CD4-positive, alpha-beta T cell treated with Interleukin-10 for 1 hour (primary cell): ENCODE measurements at places on chromosomes 6 and 20.

DNA sequence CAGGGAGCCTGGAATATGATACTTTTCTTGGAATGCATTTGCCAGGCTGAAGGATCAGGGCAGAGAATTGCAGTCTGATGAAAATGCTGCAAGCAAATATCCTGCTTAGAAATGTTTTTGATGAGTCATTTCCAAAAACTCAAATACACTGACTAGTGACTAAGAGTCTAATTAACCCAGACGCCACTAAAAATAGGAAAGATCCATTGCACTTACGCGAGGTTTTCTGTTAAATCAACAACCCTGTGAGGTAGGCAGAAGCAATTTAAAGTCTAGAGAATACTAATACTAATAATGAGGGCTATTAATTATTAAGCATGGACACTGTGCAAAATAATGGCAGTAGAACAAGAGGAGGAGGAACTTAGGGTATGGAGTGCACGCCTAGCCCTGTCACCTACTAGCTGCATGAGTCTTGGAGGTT, 130.1 kb upstream of the DOK5 start:
- no peak for DNase-seq

- DNase-seq = no peak
Measured at GRCh38 chr20:22762576-22763256, 178.3 kb upstream of the FOXA2 start.

DNA sequence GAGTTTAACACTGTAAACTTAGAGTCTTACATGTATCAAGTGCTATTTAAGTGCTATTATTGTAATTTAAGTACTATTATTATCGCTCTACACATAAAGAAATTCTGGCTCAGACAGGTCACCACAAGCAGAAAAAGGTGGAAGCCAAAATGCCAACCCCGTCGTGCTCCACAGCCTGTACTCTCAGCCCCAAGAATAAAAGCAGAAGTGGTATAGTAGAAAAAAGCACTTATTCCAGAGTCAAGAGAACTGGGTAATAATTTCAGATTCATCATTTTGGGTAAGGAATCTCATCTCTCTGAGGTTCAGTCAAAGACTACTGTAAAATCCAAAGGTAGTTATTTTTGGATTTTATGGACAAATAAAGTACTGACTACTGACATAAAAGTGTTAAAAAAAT, 943 bp downstream of the ZUP1 start:
- DNase-seq = no peak

GRCh38 chr6:1810880-1811279, 201.2 kb downstream of the FOXC1 start:
- DNase-seq = no peak

GRCh38 chr6:137919837-137920730, 53.0 kb downstream of the TNFAIP3 start:
- no peak for DNase-seq

- no peak for DNase-seq
Measured at GRCh38 chr6:159746759-159747158, 15.1 kb upstream of the ACAT2 start.

- no peak for DNase-seq
Measured at GRCh38 chr6:101477436-101477835, 83.9 kb downstream of the GRIK2 start.

GRCh38 chr6:97440590-97441176, 157.7 kb upstream of the MMS22L start:
- no peak for DNase-seq

- no peak for DNase-seq
Measured at GRCh38 chr6:10170816-10171215, 244.1 kb downstream of the TFAP2A start.

GRCh38 chr6:129853996-129854711, 7.0 kb downstream of the TMEM244 start:
- no peak for DNase-seq

- no peak for DNase-seq
Measured at GRCh38 chr6:26198722-26199056, 111.5 kb downstream of the HFE start.

- DNase-seq = no peak
Measured at GRCh38 chr6:5729080-5729434, 277.7 kb downstream of the NRN1 start.

GRCh38 chr6:149864578-149865535, 698 bp upstream of the LRP11 start:
- peak; percentile 65 for DNase-seq
